Activated naive CD4-positive, alpha-beta T cell (primary cell): ENCODE measurements at places on chromosomes 1 and 21.

DNA sequence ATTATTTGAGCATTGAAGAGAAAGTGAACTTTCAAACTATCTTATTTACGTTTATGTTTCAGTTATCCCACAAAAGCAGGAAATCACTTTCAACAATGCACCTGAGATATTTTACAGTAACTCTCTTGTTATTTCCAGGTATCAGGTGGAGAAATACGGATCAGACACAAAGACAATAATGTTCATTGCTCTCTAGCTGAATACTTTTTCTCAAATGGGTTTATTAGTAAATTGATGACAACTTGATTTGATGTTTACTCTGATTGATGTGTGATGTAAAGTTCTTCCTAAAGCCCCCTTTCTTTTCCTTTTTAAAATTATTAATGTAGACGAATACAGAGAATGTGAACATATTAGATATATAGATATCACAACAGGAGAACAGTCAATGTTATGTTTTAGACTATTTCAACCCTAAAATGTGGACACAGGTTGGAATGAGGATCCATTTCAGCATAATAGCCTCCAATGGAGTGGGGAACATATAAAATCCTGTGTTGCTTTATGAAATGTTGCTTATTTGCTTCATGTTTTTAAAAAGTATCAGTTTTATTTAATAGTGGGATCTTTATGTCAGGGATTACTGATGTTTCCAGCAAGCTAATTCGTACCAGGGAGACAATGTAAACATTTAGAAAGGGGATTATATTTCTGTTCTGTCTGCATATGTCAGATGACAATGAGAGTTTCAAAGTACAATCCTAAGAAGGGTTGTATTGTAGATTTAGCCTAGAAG is 1522.3 kb upstream of the TPTE start:
- DNase-seq, result no peak

DNA sequence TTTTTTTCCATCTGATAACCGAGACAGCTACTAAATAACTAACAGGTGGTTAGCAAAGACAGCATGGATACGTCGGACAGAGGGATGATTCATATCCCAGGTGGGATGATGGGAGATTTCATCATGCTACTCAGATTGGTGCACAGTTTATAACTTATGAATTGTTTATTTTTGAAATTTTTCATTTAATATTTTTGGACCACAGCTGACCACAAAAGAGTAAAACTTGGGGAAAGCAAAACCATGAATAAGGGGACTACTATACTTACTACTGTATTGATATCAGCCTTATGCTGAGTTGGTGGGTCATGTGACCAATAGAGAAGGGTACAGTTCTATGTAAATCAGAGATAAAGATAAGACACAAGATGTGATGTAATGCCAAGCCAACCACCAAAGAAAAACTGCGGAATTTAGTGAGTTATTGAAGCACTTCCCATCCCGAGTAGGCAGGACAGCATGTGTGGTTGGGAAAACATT is 248.1 kb upstream of the C1orf105 start:
- no peak for DNase-seq

DNA sequence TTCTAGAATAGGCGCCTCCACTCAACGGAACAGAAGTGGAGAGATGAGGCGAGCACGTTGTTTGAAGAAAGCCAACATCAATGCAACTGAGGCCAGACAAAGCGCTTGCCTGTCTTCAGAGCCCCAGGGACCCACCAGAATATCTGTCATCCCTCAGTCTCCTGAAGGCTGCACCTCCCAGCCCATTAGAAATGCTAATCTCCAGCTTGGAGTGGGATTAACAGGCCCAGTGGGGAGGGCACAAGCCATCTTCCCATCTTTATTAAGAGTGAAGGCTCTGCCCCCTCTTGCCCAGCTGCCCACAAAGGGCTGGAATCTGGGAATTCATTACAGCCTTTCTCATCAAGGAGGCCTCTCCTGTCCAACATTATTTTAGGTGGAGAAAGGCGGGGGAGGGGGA is 16.8 kb upstream of the CNTN2 start:
- DNase-seq, result no peak

GRCh38 chr1:118627435-118627834 is 360.7 kb downstream of the TBX15 start:
- DNase-seq, result no peak

GRCh38 chr1:16458831-16459230 is 18.3 kb downstream of the NECAP2 start:
- no peak for DNase-seq

GRCh38 chr1:27011058-27011764 is 1.4 kb downstream of the TENT5B start:
- DNase-seq, result no peak

DNA sequence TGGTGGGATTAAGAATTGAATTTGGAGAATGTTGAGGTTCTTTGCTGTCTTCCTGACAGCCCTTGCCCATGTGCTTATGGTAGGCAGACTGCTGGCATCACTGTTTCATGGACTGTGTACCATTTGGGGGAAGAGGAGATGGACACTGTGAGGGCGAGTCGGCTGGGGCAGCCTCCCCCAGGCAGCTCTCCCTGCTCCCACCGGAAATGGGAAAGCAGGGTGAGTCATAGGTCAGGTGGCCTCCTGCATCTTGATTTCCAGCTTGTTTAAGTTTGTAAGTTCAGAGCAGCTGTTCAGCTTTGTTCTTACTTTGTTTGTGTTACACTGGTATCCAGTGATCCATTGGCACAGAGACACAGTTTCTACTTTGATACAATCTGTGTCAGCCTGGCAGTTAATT is 87.2 kb upstream of the CNIH3 start:
- no peak for DNase-seq

- no peak for DNase-seq
These were observed 20.0 kb upstream of the CLIC6 start for GRCh38 chr21:34648739-34649297.

- DNase-seq, result no peak
These were observed 18.0 kb upstream of the ID3 start for GRCh38 chr1:23577056-23578004.

GRCh38 chr1:234841710-234842231 is 231.8 kb upstream of the IRF2BP2 start:
- no peak for DNase-seq

DNA sequence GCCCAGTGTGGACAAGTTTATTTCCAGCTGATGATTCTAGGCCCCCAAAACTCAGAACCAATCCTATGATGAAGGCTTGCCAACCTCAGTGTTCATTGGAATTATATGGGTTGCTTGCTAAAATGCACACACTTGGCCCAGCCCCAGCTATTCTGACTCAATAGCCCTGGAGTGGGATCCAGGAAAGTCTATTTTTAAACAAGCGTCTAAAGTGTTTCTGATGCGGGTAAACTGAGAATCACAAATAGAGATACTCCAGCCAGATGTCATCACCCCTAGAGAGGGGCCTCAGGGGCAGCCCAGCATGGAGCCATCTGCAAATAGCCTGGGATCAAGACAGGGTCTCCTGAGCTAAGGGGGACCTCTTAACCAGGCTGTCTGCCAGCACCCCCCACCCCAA is 46.0 kb downstream of the PKP1 start:
- DNase-seq, result no peak

GRCh38 chr1:212637902-212638301 is 29.3 kb downstream of the ATF3 start:
- no peak for DNase-seq

DNA sequence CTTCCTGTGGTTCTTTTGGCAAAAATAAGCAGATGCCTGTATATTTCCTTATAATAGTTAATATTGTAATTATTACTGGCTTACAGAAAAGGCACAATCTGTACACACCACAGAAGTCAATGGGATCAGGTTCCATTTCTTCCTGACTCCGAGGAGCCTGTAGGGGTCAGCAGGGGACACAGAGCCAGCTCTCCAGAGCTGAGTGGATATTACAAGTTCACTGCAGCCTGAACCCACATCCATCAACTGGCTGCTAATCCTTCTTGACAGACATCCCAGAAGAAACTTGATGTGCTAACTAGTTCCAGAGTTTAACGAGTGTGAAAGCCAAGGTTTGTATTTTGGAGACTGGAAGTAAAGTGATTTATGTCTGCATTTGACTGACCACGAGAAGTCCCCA is 203.8 kb downstream of the LMX1A start:
- no peak for DNase-seq

- no peak for DNase-seq
These were observed 3.1 kb upstream of the BCL10 start for GRCh38 chr1:85279458-85280080.

- no peak for DNase-seq
These were observed 184.6 kb downstream of the KCNT2 start for GRCh38 chr1:196423612-196424011.

- DNase-seq, result no peak
These were observed 58.5 kb upstream of the S1PR1 start for GRCh38 chr1:101178341-101178687.

- no peak for DNase-seq
These were observed 852 bp downstream of the RGS7 start for GRCh38 chr1:241356187-241356518.

- no peak for DNase-seq
These were observed 801 bp downstream of the RSPO1 start for GRCh38 chr1:37633938-37634243.

DNA sequence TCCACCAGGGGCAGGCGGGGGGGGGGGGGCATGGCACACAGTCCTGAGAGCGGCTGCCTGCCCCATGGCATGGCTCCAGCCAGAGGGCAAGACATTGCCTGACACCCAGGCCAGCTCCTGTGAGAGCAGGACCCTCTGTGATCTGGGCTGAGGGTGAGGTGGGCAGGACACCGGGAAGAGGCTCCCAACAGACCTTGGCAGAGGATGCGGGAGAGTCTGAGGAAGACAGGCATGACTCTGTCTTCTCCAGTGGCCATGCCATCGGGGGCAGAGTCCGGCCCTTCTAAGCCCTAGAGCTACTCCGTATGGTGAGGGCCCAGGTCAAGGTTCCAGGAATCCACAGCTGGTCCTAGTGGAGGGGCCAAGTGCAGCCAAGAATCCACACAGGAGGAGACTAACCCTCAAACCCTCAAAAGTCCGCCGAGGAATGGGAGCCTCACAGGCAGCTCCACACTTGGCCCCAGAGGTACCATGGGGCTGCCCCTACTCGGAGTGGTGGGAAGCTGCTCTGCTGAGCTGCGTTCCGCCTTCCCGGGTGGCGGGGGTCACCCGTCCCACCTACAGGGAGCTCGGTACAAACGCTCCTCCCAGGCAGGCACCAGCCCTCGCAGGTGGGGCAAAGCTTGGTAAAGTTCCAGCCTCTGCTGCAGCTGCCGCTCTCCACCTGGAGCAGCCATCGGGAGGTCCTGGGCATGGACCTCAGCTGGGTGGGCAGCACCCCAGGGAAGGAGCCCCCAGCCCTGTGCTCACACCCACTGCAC is 6.5 kb downstream of the ACTRT2 start:
- no peak for DNase-seq

GRCh38 chr1:8987881-8988617 is 38.2 kb downstream of the SLC2A7 start:
- peak; percentile 44 for DNase-seq

- DNase-seq, result no peak
These were observed 20.0 kb upstream of the TSNAX start for GRCh38 chr1:231508497-231508896.

GRCh38 chr1:25875154-25875855 is at the start of gene PAQR7:
Gene PAQR7, minus strand, starts transcription at chr1:25875708. Its CDS starts 11,869 bp downstream, at chr1:25863839.
- no peak for DNase-seq

DNA sequence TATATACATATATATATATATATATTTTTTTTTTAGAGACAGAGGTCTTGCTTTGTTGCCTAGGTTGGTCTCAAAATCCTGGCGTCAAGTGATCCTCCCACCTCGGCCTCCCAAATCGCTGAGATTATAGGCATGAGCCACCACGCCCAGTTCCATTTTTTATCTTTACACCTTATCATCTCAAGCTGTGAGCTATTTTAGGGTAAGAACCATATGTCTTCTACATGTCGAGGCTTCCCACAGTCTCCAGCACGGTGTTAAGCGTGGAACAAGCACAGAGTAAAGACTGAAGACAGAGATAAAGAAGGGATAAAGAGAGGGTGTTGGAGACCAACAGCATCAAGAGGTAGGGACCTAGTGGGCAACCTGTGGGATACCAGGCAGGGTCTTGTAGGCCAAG is 14.2 kb downstream of the ARHGEF2 start:
- no peak for DNase-seq

DNA sequence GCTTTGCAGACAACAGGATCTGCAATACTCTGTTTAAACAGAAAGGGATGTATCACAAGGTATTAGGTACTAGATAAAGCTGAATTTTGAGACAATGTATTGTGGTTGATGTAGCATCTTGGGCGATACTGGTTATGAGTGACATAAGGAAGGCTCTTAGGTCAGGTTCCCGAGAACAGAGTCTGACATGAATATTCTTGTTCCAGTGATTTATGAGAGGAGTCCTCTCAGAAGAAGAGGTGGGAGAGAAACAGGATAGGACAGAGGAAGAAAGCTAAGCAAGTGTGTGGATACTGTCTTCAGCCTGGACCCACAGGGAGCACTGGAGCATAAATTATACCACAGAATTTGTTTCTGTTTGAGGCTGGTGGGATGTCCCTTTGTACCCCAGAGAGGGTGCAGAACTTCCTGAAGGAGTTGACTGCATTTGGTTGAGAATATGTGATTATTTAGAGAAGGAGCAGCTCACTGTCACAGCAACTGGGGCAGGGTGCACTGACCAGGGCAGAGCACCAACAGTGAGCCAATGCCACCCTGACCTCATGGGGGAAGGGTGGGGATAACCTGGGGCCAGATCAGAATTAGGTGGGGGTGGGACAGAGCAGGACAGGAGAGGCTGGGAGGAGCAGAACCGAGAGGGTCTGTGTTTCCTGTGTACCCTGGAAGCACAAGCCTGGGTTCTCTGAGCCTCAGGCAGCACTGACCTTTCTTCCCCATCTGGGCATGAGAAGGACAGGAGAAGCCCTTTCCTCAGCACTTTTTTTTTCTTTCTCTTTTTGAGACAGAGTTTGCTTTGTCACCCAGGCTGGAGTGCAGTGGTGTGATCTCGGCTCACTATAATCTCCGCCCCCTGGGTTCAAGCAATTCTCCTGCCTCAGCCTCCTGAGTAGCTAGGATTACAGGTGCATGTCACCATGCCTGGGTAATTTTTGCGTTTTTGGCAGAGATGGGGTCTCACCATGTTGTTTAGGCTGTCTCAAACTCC is 36.3 kb upstream of the SLC6A9 start:
- no peak for DNase-seq

DNA sequence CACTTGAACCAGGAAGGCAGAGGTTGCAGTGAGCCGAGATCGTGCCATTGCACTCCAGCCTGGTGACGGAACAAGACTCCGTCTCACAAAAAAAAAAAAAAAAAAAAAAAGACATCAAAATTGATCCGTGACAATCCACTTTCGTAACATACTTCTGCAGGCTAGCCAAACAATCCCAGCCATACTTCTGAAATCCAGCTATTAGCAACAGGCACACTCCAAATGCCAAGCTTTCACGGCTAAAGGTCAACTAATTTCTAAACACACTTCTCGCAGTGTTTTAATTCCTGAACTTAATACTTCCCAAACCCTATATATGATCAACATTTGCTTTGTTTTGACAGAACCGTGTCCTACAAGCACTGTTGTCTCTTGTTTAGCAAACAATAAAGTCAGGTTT is 411.3 kb upstream of the RUNX1 start:
- DNase-seq, result no peak

DNA sequence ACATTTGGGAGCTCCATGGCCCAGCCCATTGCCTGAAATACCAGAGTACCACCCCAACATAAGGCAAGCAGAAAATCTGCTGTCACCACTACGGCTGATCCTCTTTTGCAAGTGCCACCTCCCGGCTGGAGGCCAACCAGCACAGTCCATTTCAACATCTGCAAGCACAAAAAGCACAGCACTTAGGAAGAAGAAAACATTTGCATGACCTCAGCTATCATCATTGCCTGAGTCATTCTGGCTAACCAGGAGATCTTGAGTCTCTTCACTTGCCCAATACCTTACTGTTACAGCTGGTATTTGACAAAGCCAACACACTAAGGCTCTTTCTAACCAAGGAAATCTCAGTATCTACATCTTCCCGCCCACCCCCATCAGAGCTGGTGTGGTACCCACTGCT is 55.9 kb downstream of the NEK7 start:
- no peak for DNase-seq
